ENCODE measurements at places on chromosomes 7 and 10.

DNA sequence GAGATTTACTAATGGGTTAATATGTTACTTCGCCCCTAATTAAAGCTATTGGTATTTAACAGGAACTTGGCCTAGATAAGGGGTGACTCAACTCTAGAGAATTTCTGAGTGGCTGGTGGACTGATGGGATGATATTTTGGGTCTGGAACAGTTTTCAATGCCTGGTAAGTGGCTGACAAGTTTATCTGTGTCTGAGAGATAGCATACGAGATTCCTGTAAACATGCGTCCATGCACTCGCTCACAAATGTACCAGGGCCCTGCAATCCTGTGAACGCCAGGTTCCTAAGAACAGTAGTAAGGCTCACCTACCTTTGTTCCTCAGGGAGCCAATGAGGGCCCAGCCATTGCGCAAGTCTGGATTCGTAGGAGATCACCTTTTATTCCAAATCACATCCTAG, 683.8 kb upstream of the ANKRD30A start:
- DNase-seq = no peak

DNA sequence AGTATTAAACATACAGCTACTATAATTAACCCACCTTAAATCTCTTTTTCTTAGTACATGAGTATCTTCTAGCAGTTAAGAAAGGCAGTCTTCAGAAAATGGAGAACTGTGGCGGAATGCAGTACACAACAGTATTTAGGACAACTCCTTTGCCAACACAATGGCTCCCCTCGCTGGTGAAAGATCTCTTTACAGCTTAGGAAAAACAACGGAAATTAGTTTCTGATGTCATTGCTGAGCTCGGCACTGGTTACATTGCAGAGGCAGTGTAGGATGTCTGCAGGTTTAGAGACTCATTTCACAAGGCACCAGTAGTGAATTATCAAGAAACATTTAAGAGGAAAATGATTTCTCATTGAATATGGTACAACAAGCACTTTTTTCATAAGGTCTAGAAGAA, 43.4 kb downstream of the GLRX3 start:
- DNase-seq = peak; percentile 57

DNA sequence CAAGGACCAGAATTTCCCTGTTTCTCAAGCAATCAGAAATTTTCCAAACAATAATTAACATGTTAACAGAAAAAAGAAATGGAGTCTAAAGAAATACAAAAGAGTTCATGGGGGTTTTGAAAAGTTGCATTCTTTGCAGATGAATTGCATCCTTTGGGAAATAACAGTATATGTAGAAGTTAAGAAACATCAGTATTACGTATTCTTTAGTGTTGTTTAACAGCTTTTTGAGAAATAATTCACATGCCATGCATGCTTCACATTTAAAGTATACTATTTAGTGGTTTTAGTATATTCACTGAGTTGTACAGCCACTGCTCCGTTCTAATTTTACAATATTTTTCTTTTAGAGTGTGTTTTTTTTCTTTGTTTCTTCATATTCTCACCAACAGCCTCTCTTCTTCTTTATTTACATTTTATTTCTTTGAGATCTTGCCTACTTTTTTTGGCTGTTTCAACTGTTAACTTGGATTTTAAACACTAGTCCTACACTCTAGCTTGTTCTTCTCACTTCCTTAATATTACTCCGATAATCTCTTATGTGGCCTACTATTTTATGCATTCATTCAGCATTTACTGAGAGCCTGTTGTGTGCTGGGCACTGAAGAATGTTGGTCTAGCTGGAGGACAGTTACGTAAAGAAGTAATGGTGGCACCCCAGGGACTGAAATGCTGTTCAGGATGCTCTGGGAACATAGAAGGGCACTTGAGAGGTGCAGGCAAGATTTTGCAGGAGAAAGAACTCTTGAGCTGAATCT, 330.1 kb downstream of the EXOC4 start:
- DNase-seq = no peak

- DNase-seq = no peak
Measured at GRCh38 chr7:43240565-43240964, 128.1 kb downstream of the HECW1 start.

DNA sequence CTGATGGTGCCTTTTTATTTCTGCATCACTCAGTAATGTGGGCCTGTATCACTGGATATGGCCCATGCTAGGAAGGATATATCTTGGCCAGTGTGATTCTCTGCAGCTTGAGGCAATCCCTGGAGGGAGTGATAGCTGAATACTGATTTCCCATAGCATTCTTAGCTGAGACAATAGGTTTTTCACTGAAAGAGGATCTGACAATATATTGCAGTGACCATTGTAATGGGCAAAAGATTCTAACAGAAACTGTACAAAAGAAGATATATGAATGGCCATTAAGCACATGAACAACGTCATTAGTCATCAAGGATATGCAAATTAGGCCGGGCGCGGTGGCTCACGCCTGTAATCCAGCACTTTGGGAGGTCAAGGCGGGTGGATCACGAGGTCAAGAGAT, 117.8 kb downstream of the KAT6B start:
- DNase-seq = no peak

GRCh38 chr10:32046151-32046550, 10.1 kb downstream of the KIF5B start:
- no peak for DNase-seq

DNA sequence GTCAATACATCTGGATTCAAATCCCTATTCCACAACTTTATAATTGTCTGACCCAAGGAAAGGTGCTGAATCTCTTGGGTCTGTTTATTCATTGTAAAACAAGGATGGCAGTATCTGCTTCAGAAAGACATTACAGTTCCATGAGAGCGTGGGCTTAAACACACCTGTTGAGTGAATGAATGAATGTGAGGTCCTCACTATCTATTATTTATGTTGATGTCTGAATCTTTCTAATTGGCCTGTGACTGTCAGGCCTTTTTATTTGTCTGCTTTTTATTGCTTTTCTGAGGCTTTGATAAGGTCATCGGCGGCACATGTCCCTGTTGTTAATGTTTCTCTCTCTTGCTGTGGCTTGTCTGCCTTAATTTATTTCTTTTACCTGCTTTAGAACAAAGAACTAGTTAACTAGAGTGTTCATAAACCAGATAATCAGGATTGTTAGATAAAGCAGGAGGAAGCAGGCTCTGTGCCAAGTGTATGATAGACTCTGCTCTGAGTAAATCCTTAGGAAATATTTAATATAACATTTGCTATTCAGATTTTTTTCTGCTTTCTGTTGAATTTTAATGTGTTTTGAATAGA, 42.3 kb upstream of the CYCS start:
- DNase-seq = no peak

Measured in CD4-positive, alpha-beta T cell treated with Interleukin-1 beta for 1 hour (primary cell).